ENCODE measurements at places on chromosomes 12 and 14. TPM values are rescaled to one million over a fixed set of nuclear protein-coding genes. Genes with fewer than 3 reads are reported as not detected.

KRT71 gene
- total RNA-seq = not detected

ITGA7 gene
- 3.9 TPM for total RNA-seq

NRL gene
- 0.18 TPM for total RNA-seq

BICDL1 gene
- total RNA-seq = not detected

EPYC gene
- not detected for total RNA-seq

GRCh38 chr14:74733221-74733620 lies 20.3 kb downstream of the FCF1 start:
- no peaks in the 10 kb centered on the region for H3K4me1 ChIP-seq
- no peak for DNase-seq
- no peak overlapping the region for H3K4me3 ChIP-seq
- peaks cover 13% of the 10 kb centered on the region for H3K36me3 ChIP-seq
- no peak overlapping the region for H3K27ac ChIP-seq
- no peaks in the 10 kb centered on the region for H3K27me3 ChIP-seq

- no peak for DNase-seq
- peaks cover 12% of the 10 kb centered on the region for H3K4me1 ChIP-seq
- H3K4me3 ChIP-seq = peak overlapping the region; percentile 62
- peak overlapping the region; percentile 97 for H3K27ac ChIP-seq
- no peaks in the 10 kb centered on the region for H3K27me3 ChIP-seq
Observed at GRCh38 chr14:89415159-89415558, 1.9 kb downstream of the FOXN3 start.
